ENCODE measurements at places on chromosomes 3 and 15.

- no peak for DNase-seq
These were observed 172.7 kb downstream of the GHSR start for GRCh38 chr3:172275586-172275985.

DNA sequence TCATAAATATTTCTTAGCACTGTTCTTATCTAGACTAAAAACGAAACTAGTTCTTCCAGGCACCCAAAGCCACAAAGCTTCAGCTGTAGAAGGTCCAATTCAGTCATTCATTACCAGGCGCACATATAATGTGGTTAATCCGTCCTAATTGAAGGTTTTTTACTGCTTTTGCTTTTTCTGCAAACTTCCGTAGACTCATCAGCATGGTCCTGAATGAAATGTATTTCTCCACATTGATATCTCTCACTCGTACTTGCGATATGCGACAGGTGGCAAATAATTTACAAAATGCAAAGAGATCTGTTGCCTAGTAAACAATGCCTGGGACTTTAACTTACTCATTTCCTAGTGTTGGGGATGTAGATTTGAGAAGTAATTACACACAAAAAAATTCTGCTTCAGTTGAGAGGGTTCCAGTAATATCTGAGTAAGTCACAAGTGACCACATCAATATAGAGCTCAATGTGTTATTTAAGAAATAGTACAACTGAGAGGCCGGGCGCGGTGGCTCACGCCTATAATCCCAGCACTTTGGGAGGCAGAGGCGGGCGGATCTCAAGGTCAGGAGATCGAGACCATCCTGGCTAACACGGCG, 75.0 kb upstream of the MBNL1 start:
- no peak for DNase-seq

- DNase-seq: no peak
These were observed 1286.6 kb upstream of the ALCAM start for GRCh38 chr3:104080088-104080626.

DNA sequence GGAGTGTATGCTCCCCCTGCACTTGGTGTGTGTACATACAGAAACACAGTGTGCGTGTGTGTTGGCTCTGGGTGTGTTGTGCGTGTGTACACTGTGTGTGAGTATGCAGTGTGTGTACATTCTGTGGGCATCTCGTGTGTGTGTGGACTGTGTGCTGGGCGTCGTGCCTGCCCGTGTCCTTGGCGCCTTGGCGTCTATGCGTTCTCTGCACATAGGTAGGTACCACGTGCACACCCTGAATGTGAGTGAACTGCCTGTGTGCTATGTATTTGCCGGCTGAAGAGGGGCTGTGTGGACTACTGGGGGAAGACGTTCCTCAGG, 481 bp upstream of the ECE2 start:
- no peak for DNase-seq

- no peak for DNase-seq
These were observed 4.1 kb downstream of the LRIG1 start for GRCh38 chr3:66496746-66497145.

GRCh38 chr15:89457086-89457485, 39.3 kb downstream of the RHCG start:
- peak; percentile 93 for DNase-seq

GRCh38 chr3:26108846-26109489, 319.1 kb downstream of the OXSM start:
- no peak for DNase-seq

- DNase-seq: no peak
These were observed 980 bp downstream of the DALRD3 start for GRCh38 chr3:49017229-49017970.
